GM20000 (cell line): ENCODE measurements at places on chromosomes 6 and 20.

DNA sequence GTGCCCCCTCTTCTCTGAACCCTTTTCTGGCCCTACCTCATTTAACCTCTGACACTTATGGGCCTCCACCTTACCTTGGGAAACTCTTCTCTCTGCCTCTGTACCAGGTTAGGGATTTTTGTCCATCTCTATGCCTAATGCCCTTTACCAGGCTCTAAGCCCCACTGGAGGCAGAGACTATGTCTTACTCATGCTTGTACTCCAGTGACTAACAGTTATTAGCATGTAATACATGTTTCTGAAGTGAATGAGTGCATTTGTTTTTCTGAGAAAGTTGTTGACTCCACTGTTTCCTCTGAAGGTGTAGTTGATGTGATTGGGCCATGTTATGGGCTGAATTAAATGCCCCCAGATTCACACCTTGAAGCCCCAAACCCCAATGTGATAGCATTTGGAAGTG, 234.3 kb downstream of the PACRG start:
- DNase-seq: no peak

DNA sequence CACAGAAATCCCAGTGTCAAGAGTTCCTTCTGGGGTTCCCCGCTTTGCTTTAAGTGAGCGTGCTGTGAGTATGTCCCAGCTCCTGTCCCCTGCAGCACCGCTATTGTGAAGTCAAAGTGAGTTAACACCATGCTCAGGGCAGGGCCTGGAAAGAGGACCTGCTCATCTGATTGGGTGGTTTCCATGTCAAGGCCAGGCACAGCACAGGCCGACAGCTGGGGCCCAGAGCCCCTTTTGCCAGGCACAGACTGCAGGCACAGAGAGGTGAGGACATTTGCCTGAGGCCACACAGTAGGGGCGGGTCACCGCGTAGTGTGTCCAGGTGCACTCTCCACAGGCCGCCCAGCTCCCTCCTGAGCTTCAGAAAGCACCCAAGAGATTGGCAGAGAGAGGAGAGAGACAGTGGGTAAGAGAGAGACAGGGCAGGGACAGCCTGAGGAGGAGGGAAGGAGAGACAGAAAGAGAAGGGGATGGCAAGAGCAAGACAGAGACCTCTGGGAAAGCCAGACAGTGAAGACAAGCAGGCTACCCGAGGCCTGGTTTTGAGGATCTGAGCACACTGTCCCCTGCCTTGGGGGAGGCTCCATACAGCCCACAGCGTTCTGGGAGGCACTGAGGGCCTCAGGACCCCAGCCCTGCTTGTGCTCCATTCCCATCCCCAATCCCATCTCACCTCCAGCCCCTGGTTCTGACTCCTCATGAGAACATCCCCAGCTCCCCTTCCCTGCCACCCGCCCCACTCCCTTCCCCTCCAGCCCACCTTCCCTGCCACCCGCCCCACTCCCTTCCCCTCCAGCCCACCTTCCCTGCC, 6.5 kb upstream of the BPIFB1 start:
- DNase-seq: no peak

DNA sequence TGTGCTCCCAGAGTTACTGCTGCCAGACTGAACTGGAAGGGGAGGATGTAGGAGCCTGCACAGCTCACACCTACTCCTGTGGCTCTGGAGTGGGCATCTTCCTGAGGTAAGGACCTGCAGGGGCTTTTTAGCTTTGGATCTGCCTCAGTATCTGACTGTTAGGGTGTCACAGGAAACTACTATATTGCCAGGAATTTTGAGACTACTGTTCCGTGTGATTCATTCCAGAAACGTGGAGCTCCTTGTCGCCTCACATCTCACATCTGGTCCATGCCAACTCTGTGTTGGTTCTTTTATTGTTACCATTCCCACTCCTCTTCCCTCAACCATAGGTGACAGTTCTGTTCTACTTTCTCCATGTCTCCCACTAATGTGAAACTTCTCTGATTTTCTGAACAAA, 34.1 kb downstream of the PRPH2 start:
- DNase-seq: no peak

DNA sequence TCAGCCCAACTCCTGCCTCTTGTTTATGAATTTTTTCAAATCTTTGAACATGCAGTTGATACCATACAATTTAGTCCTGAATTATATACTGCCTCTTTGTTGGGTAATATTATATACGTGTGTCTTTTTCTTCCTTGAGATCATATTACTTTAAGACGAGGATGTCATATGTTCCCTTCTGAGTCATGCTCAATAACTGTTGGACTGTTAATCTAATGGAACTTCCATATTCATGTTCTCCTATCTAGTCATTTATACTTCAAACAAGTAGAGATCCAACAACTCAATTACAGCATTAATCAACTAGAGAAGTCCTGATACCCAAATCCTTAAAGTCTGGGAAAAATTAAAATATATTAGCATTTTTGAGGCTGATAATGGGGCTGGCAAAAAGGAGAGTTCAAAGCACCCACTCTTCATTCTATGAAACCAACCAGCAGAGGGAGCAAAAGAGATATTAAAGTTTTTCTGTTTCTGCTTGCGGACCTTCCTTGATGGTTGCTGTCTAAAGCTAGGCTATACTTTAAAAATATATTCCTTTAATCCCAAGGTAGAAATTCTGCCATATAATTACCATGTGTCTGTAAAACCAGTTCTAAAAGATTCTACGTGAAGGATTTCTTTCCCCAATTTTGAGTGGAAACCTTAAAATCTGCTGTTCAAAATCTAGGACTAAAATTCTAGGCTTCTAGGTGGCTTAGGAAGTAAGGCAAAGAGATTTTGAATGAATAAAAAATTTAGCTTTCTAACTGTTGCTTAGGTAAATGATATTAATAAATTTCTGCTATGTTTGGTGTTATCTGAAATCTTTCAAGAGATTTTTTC, 498.9 kb downstream of the BCKDHB start:
- DNase-seq: no peak

DNA sequence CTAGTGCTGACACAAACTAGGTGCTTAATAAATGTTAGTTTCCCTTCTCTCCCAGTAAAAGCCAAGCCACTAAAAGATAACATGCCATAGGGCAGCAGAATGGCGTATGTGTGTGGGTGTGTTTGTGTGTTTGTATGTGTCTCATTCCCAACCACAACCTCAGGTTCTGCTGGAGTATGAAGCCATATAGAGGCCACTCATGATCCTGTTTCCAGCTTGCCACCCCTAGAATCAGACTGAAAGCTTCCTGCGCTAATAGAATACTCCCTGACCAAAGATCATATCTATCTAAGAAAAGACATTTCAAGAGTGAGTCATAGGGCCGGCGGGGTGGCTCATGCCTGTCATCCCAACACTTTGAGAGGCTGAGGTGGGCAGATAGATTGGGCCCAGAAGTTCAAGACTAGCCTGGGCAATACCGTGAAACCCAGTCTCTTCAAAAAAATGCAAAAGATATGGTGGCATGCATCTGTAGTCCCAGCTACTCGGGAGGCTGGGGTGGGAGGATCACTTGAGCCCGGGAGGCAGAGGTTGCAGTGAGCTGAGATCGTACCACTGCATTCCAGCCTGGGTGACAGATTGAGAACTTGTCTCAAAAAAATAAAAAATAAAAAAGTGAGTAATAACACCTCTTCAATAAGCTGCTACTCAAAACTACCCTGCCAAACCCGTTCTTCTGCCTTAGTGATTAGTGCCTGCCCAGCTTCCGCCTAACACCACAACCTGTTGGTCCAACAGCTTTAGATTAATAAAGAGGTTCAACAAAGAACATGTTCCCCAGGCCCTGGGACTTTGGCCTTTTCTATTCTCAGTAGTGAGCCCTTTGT, 11.8 kb upstream of the SNRPC start:
- DNase-seq: no peak

DNA sequence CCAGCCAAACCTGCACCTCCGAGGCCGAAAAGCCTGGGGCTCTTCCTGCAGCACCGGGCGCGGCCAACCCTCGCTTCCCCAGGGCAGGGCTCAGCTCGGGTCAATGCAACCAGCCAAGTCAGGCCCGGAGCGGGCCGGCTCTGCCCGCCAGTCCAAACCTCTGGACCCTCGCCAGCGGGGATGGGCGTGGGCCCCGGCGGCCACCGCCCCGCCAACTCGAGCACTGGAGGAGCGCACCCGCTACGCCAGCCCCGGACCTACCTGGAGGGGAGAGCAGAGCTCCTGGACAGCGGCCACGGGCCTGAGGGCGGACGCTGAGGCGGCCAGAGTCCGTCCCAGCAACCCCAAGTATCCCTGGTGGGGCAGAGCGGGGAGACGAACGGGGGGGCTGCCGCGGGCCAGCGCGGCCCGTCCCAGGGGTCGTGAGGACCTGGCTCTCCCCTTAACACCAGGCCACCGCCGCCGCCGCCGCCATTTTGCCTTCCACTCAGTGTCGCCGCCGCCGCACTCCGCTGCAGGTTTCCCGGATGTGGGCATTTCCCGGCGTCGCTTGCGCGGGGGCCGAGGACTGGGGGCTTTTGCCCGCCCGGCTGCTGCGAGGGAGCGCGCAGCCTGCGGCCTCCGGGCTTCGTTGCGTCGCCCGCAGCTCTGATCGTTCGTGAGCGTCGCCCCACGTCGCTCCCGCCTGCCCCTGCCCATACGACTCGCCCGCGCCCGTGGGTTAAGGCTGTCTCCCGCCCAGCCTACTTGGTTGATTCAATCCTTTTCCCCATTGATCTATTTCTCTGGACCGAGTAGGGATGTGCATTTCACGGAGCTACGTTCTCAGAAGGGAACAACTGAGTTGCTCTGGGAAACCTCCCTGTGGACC, at the start of gene LATS1:
LATS1 (minus strand) TSS at position 514 of the 871 bp plus-strand sequence. CDS start 15,975 bp downstream, outside the sequence.
- DNase-seq: peak; percentile 92

DNA sequence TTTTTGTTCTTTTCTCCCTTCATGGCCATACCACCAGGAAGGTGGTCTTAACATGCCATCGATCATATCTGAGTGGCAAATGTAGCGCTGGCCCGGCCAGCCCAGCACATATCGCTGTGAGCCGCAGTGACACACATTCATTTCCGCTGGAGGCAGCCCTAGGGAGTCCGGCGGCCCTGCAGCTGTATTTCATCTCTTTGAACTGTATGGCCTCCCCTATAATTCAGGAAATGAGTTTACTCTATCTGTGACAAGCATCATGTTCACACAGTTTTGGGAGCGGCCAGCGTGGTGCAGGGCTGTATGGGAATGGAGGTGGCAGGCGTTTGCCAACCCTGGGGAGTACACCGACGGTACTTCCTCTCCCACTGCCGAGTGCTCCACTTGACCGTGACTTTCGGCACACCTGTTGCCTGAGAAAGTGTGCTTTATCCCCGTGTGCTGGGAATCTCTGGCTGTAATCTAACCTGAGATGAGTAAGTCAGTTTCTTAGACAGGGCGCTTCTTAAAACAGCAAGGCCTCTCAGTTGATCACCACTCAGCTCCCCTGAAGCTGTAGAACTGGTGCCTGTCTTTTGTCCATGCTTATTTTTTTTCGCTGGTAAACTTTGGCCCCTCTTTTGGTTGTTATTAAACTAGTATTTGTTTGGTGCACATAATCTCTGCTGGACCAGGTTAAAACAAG, 257.1 kb upstream of the TAB2 start:
- DNase-seq: peak; percentile 44

DNA sequence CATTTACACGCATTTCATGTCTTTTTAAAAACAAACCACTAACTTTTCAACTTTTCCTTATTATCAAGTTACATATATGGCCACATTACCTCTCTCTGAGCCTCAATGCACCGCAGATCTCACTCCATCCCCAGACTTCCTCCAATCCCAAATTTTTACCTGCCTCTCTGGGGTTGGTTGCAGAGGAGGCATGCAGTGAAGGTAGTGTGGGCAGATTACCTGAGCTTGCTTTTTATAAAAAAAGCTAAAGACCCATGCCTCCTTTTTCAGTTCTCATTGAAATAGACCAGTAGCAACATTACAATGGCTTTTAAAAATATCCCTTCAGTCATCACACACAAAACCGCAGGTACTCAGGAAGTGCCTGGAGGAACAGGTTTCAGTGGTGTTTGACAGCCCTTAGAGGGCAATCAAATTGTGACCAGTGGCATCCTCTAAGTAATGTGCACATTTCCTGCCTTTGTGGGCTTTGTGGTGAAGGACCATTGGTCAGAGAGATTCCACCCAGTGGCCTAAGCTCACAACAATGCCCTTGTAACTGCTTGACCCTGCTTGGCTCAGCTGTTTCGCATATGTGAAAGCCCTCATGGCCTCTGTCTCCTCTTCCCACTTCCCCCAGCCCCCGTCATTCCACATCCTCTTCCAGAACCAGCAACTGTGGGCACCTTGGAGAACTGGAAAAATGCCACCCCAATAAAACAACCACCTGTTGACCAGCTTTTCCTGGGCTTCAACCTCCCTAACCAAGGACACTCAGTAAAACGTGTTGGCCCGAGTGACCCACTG, 30.2 kb upstream of the IL17A start:
- DNase-seq: peak; percentile 27

- no peak for DNase-seq
These were observed 76.2 kb downstream of the ALDH8A1 start for GRCh38 chr6:134873500-134874388.

- DNase-seq: peak; percentile 87
These were observed 6.4 kb upstream of the SLC12A5 start for GRCh38 chr20:46022411-46023147.
